ENCODE measurements at places on chromosomes 7 and 10.

DNA sequence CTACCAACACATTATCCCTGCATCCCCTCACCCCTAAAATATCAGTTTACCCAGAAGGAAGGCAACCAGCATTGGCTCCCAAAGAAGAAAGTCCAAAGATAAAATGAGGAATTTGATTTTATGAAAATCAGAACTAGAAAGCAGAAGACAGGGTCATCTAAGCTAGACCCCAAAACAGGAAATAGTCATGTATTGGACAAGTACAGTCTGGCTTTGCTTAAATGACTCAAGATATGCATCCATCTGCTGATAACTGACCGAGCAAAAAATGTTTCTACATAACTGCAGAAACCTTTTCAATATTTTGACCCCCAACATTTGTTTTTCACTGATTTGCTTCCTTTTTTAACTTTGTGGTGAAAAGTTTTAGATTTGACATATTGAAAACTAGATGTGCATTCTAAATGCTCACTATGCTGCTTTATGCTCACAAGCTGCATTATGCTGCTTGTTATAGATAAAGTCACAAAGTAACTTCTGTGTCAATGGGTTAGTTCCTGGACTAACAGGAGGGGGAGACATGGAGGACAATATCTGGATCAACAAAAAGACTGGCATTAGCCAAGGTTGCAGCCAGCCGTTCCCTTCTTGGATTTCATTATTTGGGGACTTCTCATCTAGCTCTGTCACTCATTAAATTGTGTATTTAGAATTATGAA is 227.0 kb downstream of the INHBA start:
- no peak for DNase-seq

- no peak for DNase-seq
These were observed 2.0 kb downstream of the JAZF1 start for GRCh38 chr7:28178599-28178998.

GRCh38 chr7:108596560-108596959 is 26.9 kb downstream of the DNAJB9 start:
- DNase-seq: no peak

GRCh38 chr10:77091597-77092165 is 545.9 kb downstream of the KCNMA1 start:
- no peak for DNase-seq

GRCh38 chr10:63578501-63578900 is 57.3 kb downstream of the REEP3 start:
- DNase-seq: no peak

GRCh38 chr7:87356448-87356847 is 11.0 kb downstream of the CROT start:
- no peak for DNase-seq

- no peak for DNase-seq
These were observed 362.8 kb downstream of the PHF14 start for GRCh38 chr7:11336432-11336831.

GRCh38 chr10:17340144-17340829 is 112.2 kb downstream of the VIM start:
- DNase-seq: no peak

DNA sequence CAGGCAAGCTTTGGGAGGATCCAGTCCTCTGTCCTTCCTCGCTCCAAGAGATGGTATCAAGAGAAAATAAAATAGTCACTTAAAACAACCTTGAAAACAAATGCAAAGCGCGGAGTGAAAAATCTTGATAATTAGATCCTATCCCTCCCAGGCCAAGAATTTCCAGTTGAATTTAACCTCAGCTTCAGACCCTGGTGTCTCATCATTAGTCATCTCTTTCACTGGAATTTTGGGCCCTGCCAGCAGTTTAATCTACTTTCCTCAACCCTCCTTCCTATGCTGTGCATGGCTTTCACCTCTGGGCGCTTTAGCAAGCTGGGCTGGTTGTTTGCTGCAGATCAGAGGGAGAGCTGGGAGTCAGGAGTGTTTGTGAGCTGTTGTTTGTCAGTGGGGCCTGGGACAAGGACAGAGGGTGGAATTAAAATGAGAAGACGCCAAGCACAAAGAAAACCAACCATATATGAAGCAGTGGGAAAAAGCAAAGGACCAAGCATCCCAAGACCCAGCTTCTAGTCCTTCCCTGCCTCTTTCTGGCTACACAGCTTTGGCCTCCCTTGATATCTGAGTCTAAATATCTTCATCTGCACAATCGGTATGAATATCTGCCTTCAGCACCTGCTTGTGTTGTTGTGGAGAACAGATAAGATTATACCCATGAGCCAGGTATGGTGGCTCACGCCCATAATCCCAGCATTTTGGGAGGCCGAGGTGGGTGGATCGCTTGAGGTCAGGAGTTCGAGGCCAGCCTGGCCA is 13.5 kb downstream of the MYOF start:
- DNase-seq: no peak

DNA sequence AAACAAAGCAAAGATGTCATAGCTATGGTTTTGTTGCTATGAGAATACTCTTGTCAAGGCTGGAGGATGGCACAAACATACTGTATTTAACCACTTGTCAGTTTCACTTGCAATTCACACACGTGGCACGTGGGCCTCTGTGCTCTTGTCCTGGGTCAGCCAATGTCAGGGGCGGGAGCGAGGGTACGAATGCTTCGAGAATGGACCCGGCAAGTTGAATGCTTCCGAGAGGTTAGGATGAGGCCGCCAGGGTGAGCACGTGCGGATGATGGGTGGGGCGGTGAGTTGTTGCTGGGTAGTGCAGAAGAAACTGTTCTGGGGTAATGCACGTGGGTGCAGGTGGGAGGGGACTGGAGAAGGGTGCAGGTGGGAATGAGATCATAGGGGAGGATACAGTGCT is 10.4 kb upstream of the OCM2 start:
- DNase-seq: no peak

- DNase-seq: no peak
These were observed 37.9 kb downstream of the CRCP start for GRCh38 chr7:66152371-66153191.

DNA sequence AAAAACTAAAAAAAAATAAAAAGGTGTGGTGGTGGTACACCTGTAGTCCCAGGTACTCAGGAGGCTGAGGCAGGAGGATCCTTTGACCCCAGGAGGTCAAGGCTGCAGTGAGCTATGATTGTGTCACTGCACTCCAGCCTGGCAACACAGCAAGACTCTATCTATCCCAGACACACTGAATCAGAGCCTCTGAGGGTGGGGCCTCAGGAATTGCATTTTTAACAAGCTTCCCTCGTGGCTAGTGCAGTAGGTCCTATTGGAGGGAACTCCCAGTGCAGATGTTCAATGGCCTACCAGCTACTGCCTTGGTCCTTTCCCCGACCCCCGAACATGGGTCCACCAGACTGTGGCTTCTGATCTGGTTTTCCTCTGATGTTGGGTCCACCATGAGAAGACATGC is 14.9 kb downstream of the STRA8 start:
- no peak for DNase-seq

DNA sequence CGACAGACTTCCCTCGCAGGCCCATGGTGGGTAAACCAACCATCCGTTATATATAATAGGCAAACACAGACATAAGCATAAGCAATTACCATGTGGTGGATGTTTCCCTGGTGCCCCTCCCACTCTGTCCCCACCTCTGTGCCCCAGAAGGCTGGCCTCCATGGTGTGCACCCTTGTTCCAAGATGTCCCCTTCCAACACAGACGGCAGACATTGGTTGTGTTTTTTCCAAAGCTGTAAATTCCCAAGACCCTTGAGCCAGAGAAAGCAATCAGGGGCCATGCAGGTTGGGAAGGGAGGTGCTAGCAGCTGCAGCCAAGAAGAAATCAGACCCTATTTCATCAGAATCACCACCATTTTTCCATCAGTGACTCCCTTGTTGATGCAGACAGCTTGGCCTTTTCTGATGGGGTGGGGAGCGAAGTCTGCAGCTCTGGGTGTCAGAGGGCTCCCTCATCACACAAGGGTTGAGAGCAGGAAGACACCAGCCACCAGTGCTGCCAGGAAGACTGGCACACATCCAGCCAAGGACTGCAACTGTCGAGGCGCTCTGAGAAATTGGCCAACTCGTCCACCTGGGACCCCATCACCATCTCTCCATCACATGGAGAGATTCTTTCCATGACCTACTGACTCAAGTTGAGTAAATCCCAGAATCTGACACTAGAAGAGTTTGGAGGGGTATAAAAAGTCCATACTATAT is 86.8 kb upstream of the CHST15 start:
- DNase-seq: no peak

DNA sequence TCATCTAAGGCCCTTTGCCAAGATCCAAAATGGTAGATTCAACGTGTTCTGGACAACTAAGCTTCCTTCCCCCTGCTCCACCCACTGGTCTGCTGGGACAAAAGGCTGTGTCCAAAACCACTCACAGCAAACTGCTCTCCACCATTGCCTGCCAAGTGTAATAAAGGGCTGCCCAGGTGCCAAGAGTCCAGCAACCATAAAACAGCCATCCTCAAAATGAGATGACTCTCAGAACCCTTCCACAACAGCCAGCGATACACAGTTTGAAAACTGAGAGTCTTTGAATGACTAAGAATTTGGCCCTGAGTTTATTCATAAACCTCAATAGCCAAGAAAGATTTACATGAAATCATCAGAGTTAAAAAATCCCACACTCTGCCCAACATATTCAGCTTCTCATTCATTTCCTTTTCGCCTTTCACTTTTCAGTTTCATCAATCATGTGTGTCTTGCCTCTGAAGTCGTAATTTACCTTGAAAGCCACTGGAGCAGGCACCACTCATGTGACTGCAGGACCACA is 658.1 kb upstream of the MGMT start:
- DNase-seq: no peak

DNA sequence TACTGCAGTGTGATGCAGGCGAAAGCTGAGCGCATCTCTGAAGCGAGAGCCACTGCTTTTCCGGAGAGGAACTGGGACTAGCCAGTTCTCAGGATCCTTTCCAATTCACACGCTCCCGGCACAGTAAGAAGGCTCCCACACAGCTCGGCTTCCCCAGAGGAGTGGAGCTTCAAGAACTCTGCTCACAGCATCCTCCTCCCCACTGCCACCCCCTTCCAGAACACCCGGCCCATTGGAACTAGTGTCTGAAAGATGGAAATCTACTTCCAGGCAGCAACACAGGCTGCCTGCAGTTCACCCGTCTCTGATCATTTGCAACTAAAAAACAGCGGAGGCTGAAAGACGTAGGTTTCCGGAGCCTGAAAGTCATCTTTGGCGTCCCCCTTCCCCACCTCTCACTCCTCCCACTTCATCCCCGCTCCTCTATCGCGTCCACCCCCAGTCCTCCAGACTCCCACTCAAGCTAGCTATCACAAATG is at the start of gene DGKB:
TSS of gene DGKB (minus strand) at position 163 of the 479 bp plus-strand sequence.
- DNase-seq: no peak

DNA sequence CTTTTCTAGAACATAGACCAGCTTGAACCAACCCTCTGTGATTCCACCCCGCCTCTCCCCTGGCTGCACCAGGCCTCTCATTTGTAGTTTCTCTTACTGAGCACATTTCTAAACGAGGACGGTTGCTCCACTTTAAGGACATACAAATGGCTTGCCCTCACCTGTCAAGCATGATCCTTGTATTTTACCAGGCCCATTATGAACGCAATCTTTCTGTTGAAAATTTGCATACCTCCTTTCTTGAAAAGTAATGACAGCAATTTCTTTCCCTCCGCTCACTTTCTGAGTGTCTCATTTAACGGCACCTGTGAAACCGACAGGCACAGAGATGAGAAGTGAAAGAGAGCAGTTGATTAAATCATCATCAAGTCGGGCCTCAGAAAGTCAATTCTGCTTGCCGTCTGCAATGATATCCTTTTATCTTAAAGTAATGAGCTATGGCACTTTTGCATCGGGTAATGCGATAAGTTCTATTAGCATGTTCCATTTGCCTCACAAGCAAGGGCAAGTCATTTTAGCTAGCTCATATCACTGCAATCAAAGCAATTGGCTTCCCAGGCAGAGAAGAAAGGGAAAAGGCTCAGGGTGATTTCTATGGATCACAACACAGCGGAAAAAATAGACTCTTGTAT is 705.6 kb upstream of the GALNT17 start:
- DNase-seq: no peak

DNA sequence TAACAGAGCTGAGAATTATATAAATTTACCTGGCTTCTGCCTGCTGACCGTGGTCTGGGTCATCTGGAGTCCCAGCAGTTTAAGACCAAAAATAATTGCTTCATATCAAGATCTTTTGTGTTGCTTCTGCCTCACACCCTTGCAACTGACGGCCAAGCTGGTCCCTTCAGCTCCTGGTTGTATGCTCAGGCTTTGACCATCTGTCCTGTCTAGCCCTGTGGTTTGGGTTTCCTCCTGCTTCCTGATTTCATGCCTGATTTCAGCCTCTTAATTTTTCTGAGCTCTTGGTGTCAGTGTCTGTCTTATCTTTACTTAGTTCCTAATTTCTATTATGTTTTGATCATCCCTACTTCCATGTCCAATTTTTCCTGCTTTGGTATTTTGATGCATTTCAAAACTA is 87.9 kb upstream of the PLXDC2 start:
- no peak for DNase-seq

DNA sequence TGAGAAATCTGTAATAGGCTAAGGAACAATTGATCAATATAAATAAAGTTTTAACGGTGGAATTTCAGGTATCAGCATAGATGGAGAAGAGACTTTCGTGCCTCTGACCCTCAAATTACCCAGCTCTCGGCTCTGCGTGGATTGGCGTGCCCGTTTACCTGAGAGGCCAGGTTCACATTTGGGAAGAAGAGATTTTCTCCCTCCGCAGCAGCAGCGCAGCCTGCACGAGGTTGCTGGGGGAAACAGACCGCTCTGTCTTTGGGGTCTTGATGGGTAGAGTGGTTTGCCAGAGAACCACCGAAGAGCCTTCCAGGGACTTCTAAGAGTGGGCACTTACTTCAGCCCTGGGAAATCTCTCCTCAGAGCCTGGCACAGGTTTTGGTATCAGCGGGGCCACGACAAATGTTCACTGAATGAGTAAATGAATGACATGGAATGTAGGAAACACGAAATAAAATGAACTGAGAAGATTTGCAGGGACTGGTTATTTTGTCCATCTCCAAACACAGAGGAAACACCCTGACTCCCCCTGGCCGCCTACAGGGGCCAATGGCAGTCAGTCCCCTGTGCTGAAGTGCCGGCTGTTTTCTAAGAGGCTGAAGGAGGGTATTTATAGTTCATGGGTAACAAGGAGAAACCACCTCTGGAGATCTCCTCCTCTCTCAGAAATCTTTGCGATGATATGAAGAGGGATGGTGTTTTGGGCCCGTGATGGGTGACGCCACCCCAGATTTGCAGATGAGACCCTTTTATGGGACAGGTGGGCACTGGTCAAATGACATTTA is 338.5 kb downstream of the ADARB2 start:
- no peak for DNase-seq

DNA sequence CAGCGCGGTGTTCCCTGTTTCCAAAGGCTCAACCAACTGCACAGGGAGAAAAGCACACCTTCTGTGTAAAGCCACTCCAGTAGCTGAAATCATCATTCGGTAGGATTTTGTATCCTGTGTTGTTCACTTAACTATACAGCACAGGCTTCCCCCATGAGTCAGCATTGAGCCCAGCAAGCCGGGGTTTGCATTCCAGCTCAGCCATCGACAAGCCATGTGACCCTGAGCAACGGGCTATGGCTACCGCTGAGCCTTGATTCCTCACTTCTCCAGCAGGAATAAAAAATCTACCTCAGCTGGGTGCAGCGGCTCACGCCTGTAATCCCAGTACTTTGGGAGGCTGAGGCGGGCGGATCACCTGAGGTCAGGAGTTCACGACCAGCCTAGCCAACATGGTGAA is 44.1 kb upstream of the ATP6V0A4 start:
- DNase-seq: no peak
